ENCODE measurements at places on chromosomes 3 and 15.

DNA sequence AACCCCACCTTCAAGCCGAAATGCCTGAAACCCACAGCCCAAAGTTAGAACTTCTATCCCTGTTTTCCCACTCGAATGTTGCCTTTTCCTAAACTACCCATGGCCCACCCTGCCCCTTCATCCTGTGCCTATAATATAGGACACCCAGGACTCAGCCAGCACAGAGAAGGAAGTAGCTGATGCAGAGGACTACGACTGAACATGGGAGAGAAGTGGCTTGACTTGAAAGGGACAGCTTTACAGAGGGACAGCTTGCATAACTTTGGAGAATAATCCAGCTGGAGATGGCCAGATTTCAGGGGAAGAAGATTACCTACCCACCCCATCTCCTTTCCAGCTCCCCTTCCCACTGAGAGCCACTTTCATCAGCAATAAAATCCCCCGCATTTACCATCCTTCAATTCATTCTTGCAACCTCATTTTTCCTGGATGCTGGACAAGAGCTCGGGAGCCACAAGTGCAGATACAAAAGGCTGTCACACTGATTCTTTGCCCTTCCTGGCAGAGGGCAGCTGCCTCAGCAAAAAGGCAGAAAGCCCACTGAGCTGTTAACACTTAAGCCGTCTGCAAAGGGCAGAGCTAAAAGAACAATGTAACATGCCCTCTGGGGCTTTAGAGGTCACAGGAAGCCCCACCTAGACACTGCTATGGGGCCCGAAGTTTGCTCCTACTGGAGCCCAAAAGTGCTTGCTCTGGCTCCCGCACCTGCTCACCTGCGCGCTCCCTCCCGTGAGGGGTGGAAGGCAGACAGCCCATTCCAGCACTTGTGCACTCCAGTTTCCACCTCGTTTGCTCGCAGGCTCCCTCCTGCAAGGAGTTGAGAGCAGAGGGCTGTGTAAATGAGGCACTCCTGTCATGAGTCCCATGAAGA lies 224.0 kb downstream of the TBC1D5 start:
- no peak for DNase-seq

DNA sequence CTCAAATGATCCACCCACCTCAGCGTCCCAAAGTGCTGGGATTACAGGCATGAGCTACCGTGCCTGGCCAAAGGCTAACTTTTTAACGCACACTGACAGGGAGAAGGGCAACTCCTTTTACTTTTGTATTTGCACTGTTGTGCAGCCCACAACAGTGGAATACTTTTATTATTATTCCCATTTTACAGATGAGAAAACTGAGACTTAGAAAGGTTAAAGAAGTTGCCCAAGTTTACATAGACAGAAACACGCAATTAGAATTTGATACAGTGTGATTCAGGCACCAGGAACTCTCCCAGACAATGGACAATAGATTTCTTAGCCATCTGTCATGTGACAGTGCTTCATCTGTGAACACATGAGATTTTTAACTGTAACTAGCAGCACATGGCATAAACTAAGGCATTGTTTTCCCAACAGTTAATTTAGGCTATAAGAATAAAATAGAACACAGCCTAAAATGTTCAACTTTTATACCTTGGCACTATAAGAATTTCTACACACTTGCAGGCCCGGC lies 18.8 kb downstream of the STAG1 start:
- no peak for DNase-seq

- no peak for DNase-seq
Measured at GRCh38 chr15:42048821-42049200, 28.0 kb upstream of the PLA2G4E start.

DNA sequence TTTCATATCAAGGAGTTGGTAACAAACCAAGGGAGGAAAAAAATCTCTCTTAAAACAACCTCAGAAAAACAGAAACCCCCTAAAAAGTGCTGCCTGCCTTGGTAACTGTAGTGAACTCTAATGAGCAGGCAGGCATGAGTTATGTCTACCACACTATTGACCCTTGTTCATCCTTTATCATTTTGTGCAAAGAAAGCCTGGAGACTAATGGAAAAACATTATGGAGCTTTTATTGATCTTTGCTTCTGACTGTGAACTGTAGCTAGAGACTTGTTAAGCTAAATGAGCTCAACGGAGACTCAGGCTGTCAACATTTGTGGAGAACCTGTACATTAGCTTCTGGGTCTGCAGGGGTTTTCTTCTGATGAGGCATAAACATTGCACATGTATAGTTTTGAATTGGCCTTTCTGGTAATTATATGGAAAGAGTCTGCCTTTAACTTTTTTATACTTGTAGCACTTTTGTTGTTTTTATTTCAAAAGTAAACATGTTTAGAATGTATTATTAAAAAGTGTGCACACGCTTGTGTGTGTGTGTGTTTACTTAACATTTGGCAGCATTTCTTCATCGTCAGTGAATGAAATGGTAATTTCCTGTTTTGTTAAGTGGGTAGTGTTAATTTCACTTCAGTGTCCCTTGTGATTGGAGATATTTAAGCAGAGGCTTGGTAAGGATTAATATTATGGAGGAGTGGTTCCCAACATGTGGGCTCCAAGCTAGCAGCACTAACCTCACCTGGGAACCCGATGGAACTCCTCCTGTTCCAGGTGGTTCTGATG lies 15.9 kb upstream of the SPTSSB start:
- no peak for DNase-seq

GRCh38 chr15:70605606-70606410 lies 157.6 kb downstream of the UACA start:
- peak; percentile 58 for DNase-seq

- DNase-seq: no peak
Measured at GRCh38 chr15:65339920-65340319, 35.4 kb downstream of the RNU5B-1 start.

Data from fibroblast of the conjunctiva (primary cell).